ENCODE measurements at places on chromosomes 16 and 17. TPM values are rescaled to one million over a fixed set of nuclear protein-coding genes. Genes with fewer than 3 reads are reported as not detected.

The SMPD3 gene
- not detected for total RNA-seq

DNA sequence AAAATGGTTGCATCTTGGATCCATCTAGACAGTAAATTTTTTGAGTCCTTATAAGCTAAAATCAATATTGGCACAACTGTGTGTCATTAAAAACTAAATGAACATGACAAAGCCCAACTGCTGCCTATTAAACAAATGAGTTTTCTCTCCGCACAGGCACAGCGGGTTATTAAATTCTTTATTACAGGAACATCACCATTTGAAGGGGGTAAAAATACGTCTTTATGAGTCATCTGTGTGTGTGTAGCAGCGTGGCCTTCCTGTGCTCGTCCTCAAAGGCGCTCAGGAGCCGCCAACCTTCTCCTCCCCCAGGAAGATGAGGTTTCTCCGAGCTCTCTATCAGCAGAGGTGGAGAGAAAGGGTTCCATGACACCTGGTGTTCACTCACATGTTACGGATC, 62.6 kb upstream of the SDK2 start:
- H3K4me1 ChIP-seq = no peaks in the 10 kb centered on the region
- H3K27ac ChIP-seq = no peak overlapping the region
- no peak for DNase-seq

GRCh38 chr16:301950-302349, 19.0 kb downstream of the PDIA2 start:
- H3K27me3 ChIP-seq = no peaks in the 10 kb centered on the region
- no peak overlapping the region for H3K27ac ChIP-seq
- H3K4me1 ChIP-seq = no peaks in the 10 kb centered on the region
- no peaks in the 10 kb centered on the region for H3K36me3 ChIP-seq
- no peak for DNase-seq
- H3K4me3 ChIP-seq = no peak overlapping the region

The ZACN gene
- total RNA-seq = not detected

DNA sequence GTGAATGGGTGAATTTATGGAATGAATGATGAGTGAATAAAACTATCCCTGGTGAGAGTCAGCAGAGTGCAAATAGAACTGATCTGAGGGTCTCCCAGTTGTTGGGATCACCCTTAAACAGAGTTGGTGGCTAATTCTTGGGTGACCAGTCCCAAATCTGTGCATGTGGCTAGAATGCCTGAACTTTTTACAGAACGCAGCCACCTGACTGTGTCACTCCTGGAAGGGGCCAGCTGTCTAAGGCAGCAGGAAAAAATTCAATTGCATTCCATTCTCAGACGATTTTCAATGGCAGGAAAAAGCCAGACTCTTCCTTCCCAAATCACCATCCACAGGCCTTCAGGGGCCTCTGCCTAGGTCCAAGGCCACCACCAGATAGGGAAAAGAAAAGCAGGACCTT, 43.5 kb downstream of the BEAN1 start:
- no peak overlapping the region for H3K4me3 ChIP-seq
- H3K36me3 ChIP-seq = no peaks in the 10 kb centered on the region
- H3K27ac ChIP-seq = no peak overlapping the region
- no peaks in the 10 kb centered on the region for H3K27me3 ChIP-seq
- DNase-seq = no peak
- no peaks in the 10 kb centered on the region for H3K4me1 ChIP-seq

DNA sequence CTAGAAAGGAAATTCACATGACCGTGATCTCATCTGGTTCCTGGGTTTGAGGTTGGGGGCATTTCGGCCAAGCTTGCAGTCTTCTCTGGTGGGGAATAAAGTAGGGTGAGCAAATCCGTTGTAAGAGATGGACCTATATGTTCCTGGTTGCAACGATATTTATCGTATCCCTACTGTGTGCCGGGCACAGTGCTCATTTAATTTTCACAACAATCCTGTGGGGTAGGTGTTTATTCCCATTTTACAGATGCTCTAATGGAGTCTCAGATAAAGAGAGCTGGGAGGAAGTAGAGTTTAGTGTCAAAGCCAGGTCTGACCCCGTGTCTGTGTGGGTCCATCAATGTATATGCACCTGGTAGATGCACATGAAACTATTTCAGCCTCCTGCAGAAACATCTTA, 9.4 kb downstream of the CMIP start:
- no peak for DNase-seq
- H3K4me3 ChIP-seq = no peak overlapping the region
- no peak overlapping the region for H3K27ac ChIP-seq
- peaks cover 11% of the 10 kb centered on the region for H3K4me1 ChIP-seq
- no peaks in the 10 kb centered on the region for H3K27me3 ChIP-seq
- H3K36me3 ChIP-seq = no peaks in the 10 kb centered on the region

GRCh38 chr16:74888888-74889287, 96.0 kb downstream of the WDR59 start:
- no peaks in the 10 kb centered on the region for H3K27me3 ChIP-seq
- H3K27ac ChIP-seq = no peak overlapping the region
- peaks cover 4% of the 10 kb centered on the region for H3K4me1 ChIP-seq
- H3K36me3 ChIP-seq = peaks cover 34% of the 10 kb centered on the region
- no peak overlapping the region for H3K4me3 ChIP-seq

- H3K27ac ChIP-seq = no peak overlapping the region
- peak; percentile 68 for DNase-seq
- peaks cover 5% of the 10 kb centered on the region for H3K4me1 ChIP-seq
- H3K27me3 ChIP-seq = no peaks in the 10 kb centered on the region
- H3K4me3 ChIP-seq = no peak overlapping the region
- H3K36me3 ChIP-seq = peaks cover 9% of the 10 kb centered on the region
Observed at GRCh38 chr16:69040144-69040909, 65.1 kb upstream of the HAS3 start.

DNA sequence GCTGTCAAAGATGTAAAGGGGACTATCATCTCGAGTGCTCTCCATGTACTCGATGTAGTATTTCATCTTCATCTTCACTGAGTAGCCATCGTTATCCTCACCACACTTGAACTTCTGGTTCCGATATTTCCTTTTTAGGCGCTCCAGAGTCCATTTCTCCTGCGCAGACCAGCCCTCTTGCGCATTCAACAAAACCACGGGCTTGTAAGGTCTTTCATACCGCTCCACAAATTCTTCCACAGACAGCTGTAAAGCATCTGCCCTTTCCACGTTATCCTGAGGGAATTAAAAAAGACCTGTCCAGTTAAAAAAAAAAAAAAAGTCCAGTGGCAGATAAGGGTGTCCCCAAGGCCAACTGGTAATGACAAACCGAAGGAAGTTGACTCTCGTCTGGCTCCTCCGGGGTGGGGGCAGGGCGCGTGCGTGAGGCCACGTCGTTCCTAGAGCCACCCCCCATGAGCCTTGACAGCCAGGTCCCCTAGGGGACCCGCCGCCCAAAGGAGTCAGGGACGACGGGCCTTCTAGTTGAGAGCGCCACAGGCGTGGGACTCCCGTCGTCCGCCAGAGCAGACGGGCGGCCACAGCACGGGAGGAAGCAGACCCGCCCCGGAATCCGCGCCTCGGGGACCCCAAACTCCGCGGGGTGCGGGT, 701 bp downstream of the JMJD6 start:
- peaks cover 44% of the 10 kb centered on the region for H3K36me3 ChIP-seq
- peaks cover 20% of the 10 kb centered on the region for H3K4me1 ChIP-seq
- DNase-seq = peak; percentile 72
- peak overlapping the region; percentile 91 for H3K4me3 ChIP-seq

GRCh38 chr17:48143629-48144028, 36.1 kb downstream of the SNX11 start:
- no peaks in the 10 kb centered on the region for H3K4me1 ChIP-seq
- DNase-seq = no peak
- no peaks in the 10 kb centered on the region for H3K36me3 ChIP-seq
- H3K4me3 ChIP-seq = no peak overlapping the region

The TERB1 gene
- total RNA-seq = not detected

DNA sequence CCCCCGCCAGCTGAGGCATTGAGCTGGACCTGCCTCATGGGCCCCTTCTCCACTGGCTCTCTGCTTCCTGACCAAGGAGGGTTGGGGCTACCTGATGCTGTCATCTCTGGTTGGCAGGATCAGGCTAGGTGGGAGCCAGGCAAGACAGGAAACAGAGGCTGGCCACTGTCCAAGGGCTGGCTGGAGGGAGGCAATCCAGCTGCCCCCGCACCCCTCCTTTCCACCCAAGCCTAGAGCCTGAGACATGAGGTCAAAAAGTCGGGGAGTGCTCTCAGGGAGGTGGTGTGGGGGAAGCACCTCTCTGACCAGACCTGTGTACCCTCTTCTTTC, 14.5 kb downstream of the NGFR start:
- H3K36me3 ChIP-seq = no peaks in the 10 kb centered on the region
- H3K27ac ChIP-seq = no peak overlapping the region
- no peak overlapping the region for H3K4me3 ChIP-seq
- DNase-seq = no peak

The CDH11 gene
- 931 TPM for total RNA-seq

GRCh38 chr16:4404967-4405696, 11.3 kb downstream of the CORO7 start:
- no peak for DNase-seq
- no peaks in the 10 kb centered on the region for H3K36me3 ChIP-seq
- no peaks in the 10 kb centered on the region for H3K27me3 ChIP-seq
- no peak overlapping the region for H3K4me3 ChIP-seq

The NOL3 gene
- 51.1 TPM for total RNA-seq

DNA sequence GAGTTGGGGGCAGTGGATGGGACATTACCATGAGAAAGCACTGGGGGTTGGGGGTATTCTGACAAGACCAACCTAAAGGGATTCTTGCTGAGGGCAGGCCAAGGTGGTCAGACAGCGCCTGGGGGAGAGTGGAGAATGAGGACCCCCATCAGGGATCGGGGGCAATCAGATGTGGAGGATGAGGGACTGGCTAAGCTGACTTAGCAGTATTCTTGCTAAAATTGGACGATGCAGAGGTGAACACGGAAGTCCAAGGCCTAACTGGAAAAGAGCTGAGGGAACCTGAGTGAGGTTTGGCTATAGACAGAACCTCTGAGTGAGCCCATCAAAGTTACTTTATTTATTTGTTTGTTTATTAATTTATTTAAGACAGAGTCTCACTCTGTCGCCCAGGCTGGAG, 9.2 kb downstream of the QPRT start:
- H3K4me1 ChIP-seq = no peaks in the 10 kb centered on the region
- H3K27ac ChIP-seq = no peak overlapping the region
- H3K4me3 ChIP-seq = no peak overlapping the region
- no peak for DNase-seq
- H3K36me3 ChIP-seq = no peaks in the 10 kb centered on the region
- H3K27me3 ChIP-seq = no peaks in the 10 kb centered on the region

- no peaks in the 10 kb centered on the region for H3K36me3 ChIP-seq
- no peak overlapping the region for H3K4me3 ChIP-seq
- no peaks in the 10 kb centered on the region for H3K27me3 ChIP-seq
- DNase-seq = no peak
- H3K4me1 ChIP-seq = peaks cover 24% of the 10 kb centered on the region
Observed at GRCh38 chr17:17403899-17404576, 72.8 kb upstream of the MED9 start.

The CDRT15L2 gene
- not detected for total RNA-seq

- no peak for DNase-seq
- H3K4me3 ChIP-seq = no peak overlapping the region
- H3K36me3 ChIP-seq = peaks cover 66% of the 10 kb centered on the region
- H3K27ac ChIP-seq = no peak overlapping the region
- no peaks in the 10 kb centered on the region for H3K4me1 ChIP-seq
- no peaks in the 10 kb centered on the region for H3K27me3 ChIP-seq
Observed at GRCh38 chr16:58176608-58177352, 21.1 kb downstream of the CSNK2A2 start.

The KRT24 gene
- total RNA-seq = not detected

The DRG2 gene
- 51.0 TPM for total RNA-seq

- H3K27ac ChIP-seq = no peak overlapping the region
- peak; percentile 92 for DNase-seq
- no peaks in the 10 kb centered on the region for H3K27me3 ChIP-seq
- no peaks in the 10 kb centered on the region for H3K36me3 ChIP-seq
Observed at GRCh38 chr16:72927199-72928089, 120.5 kb downstream of the ZFHX3 start.

The SCNN1B gene
- not detected for total RNA-seq

DNA sequence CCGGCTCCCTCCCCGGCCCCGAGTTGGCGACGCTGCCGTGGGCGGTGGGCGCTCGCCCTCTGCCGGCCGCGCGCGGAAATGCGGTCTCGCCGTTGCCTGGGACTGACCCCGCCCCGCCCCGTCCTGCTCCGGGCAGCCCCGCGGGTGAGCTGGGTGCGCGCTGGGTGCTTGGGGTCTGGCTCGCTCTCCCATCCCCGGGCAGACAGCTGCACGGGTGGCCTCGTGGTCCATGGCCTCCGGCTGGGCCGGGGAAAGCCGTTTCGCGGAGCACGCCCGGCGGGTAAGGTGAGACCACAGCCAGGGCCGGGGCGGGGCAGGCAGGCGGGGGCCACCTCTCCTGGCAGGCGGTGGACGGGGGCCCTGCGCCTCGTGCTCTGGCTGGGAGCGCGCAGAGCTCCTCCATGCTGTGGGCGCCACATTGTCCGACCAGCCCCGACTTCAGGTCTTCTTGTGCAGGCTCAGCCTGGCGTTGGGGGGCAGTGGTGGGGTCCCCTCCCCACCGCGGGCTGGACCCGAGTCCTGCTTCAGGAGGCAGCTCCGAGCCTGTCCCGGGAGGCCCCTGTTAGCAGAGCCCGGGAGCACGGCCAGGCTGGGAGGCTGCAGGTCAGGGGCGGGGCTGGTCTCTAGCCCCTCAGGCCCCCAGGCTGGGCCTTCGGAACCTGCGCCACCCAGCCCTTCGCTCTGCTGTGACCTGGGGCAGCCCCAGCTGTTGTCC, 7.0 kb upstream of the C1QTNF8 start:
- H3K36me3 ChIP-seq = no peaks in the 10 kb centered on the region
- H3K4me3 ChIP-seq = no peak overlapping the region
- DNase-seq = peak; percentile 63
- no peaks in the 10 kb centered on the region for H3K4me1 ChIP-seq

The RGS11 gene
- 7.0 TPM for total RNA-seq

The BCKDK gene
- 71.4 TPM for total RNA-seq

- H3K36me3 ChIP-seq = no peaks in the 10 kb centered on the region
- no peaks in the 10 kb centered on the region for H3K27me3 ChIP-seq
- no peaks in the 10 kb centered on the region for H3K4me1 ChIP-seq
- H3K27ac ChIP-seq = no peak overlapping the region
Observed at GRCh38 chr17:21191698-21192097, 22.3 kb downstream of the TMEM11 start.

DNA sequence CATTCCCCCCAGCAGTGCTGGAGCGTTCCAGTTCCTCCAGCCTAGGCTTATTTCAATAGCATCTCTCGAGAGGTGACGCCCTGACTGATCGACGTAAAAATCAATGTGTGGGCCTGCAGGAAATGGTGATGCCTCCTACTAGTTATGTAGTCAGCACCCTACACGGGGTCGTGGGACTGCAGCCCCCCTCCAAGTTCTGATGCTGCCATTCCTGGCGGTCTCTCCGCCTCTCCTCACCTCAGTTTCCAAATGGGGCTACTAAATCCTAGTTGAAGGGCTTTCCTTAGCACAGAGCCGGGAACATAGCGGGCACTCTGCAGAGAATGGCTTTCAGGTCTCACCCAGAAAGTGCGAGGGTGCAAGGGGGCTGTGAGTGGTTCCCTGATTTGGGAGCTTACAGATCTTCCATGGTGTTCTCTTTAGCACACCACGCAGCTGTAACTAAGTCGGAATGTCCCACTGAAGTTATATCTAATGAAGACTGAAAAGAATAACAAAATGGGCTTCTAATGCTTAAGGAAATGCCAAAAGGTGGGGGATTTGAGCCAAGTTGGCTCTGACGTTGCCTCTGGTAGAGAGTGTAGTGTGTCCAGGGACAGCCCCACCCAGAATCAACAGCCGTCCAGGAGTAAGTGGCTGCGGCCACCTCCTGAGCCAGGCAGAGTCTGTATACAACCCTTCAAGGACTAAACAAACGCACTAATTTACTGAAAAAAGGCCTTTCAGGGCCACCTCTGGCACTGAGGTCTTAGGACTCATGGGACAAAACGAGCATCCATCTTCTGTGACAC, 299.7 kb upstream of the FOXF1 start:
- H3K27ac ChIP-seq = no peak overlapping the region
- DNase-seq = no peak
- H3K4me3 ChIP-seq = no peak overlapping the region
- H3K4me1 ChIP-seq = no peaks in the 10 kb centered on the region
- H3K36me3 ChIP-seq = no peaks in the 10 kb centered on the region

Data from GM23248 (cell line).